IMR-90 (cell line): ENCODE measurements at places on chromosomes 2 and 18. TPM values are rescaled to one million over a fixed set of nuclear protein-coding genes. Genes with fewer than 3 reads are reported as not detected.

ACMSD gene
- total RNA-seq, result not detected in 2 replicates

AAK1 gene
- 26.5 and 34.7 TPM in 2 replicates for total RNA-seq

GIGYF2 gene
- total RNA-seq, result 52.5 and 66.0 TPM in 2 replicates

PIAS2 gene
- total RNA-seq, result 25.3 and 28.9 TPM in 2 replicates

TLX2 gene
- total RNA-seq, result not detected in 2 replicates

THSD7B gene
- total RNA-seq, result not detected in 2 replicates

EFHD1 gene
- total RNA-seq, result not detected in 2 replicates

MC4R gene
- total RNA-seq, result 0.18 and 0.28 TPM in 2 replicates

C1QL2 gene
- not detected in 2 replicates for total RNA-seq

ZC3H15 gene
- total RNA-seq, result 22.9 and 65.0 TPM in 2 replicates

UGT1A5 gene
- total RNA-seq, result not detected in 2 replicates

PNO1 gene
- 14.7 and 25.8 TPM in 2 replicates for total RNA-seq

OXER1 gene
- total RNA-seq, result not detected in 2 replicates

ZNF521 gene
- 44.7 and 59.3 TPM in 2 replicates for total RNA-seq

GALNT14 gene
- total RNA-seq, result 0.18 TPM in 1 of 2 replicates, not detected in the other

EPAS1 gene
- 21.9 and 40.7 TPM in 2 replicates for total RNA-seq

SERPINB11 gene
- total RNA-seq, result 0.18 TPM in 1 of 2 replicates, not detected in the other

PDE11A gene
- 0.56 and 0.72 TPM in 2 replicates for total RNA-seq

TMEM178A gene
- 0.18 and 0.28 TPM in 2 replicates for total RNA-seq

KLHL29 gene
- 2.0 and 2.5 TPM in 2 replicates for total RNA-seq

TBR1 gene
- total RNA-seq, result not detected in 2 replicates

KCNE4 gene
- total RNA-seq, result 6.6 and 8.3 TPM in 2 replicates

SEH1L gene
- total RNA-seq, result 43.0 and 45.5 TPM in 2 replicates

POTEF gene
- total RNA-seq, result not detected in 2 replicates
